Hematopoietic multipotent progenitor cell treated with erythropoietin and hydrocortisone succinate and interleukin-3 and kit ligand, for 8 days (in vitro differentiated cells): ENCODE measurements at places on chromosomes 3 and 15.

DNA sequence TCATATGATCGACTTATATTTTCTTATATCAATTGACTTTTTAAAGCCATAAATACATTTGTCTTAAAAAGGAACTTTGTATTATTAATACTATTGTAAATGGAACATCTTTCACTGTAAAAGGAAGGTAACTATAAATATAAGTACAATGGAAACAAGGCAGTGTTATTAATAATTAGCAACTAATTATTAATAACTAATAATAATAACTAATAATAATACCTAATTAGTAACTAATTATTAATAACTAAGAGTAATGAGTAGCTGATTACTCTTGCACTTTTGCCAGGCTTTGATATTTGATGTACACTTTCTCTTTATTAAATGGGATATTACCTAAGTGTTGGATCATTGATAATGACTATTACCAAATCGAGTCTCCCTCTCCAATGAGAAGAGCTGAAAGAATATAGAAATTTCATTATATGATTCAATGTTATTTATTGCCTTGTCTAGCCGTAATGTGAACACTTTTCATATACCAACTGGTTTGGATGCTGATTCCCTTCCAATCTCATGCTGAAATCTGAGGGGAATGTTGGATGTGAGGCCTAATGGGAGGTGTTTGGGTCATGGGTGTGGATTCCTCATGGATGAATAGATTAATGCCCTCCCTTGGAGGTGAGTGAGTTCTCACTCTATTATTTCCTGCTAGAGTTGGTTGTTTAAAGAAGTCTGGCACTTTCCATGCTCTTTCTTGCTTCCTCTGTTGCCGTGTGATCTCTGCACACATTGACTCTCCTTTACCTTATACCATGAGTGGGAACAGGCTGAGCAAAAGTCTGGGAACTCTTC lies 202.1 kb upstream of the ZBTB20 start:
- no peak for DNase-seq

- no peak for DNase-seq
These were observed 7.3 kb upstream of the SEMA3F start for GRCh38 chr3:50147861-50148260.

- no peak for DNase-seq
These were observed 70.5 kb upstream of the CCDC39 start for GRCh38 chr3:180749796-180750195.

DNA sequence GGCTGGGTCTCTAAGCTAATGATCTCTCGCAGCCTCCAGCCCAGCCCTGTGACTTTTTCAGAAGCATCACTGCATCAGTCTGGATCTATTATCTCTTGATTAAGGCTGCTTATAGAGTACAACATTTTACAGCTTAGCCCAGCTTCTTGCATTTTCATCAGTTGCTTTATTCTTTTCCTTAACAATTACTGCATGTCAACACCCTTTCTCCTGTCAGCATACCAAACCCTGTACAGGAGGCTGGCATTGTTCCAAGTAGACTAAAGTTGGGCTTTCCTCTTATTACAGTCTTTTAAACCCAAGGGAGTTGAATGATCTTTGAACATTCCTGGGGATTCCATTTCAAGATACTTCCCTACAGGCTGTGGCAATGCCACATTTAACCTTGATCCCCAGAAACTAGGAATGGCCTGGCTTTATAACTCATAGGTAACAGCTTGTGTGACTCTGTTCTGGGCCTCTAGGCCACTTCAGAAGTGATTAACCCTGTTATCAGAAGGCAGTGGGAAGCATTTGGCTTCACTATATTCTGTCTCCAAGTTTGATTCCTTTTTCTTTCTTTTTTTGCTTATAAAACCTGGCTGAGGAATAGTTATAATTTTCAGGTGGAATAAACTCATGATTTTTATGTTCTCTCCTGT lies 182.9 kb downstream of the KCNMB2 start:
- no peak for DNase-seq

- no peak for DNase-seq
These were observed 34.5 kb downstream of the OSBPL10 start for GRCh38 chr3:31946484-31947081.

- no peak for DNase-seq
These were observed 181.7 kb downstream of the BBX start for GRCh38 chr3:107704477-107704876.

GRCh38 chr15:43808960-43809678 lies 8.7 kb downstream of the HYPK start:
- no peak for DNase-seq

DNA sequence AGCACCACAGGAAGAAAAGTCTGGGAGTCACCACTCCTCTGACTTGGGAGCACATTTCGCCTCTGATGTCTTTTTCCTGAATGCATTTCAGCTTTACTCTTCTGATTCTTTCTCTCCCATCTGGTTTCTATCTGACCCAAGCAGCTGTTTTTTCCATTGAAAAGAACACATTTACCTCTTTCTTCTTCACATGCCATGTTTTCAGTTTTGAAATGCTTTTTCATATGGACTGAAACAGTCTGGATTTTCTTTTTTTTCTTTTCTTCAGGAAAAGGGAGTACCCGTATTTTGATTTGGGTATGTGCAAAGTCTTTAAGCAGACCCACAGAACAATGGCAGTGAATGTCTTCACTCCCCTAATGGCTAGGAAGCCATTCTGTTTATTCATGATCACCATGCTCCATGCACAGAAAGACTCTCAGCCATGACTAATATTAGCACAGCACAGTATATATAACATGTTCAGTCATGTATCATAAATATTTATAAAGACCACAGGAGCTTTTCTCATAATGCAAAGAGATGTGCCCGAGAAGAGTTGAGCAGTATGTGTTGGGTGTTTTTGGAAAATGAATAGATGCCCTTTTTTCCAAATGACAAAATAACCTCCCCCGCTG lies 82.7 kb upstream of the LRIG1 start:
- DNase-seq: no peak

GRCh38 chr15:37076543-37076942 lies 23.8 kb downstream of the MEIS2 start:
- no peak for DNase-seq

DNA sequence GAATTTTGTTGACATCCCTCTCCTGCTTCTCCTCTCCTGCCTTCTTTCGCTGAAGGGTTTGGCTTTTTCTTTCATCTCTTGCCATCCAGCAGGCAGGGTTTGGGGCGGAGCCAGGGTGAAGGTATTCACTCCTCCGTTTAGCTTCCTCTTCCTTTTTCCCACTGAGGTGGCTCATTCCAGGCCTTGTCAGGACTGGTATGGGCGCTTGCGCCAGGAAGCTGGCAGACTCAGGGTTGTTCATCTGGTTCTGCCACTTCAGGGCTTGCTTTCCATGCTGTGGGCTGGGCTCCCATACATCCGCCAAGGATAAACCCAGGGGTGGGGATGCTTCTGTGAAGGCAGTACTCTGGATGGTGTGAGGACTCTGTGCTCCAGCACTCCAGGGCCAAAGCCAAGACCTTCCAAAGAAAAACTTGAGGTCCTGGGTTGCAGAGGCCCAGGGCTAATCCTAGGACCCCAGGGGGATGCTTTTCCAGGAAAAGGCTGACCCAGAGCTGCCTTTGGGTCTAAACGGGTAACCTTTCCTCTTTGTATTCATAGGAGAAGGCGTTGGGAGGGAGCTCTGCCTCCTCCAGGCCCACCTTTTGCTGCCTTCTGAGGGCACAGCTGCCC lies 7.7 kb upstream of the AMOTL2 start:
- DNase-seq: no peak

GRCh38 chr15:66722757-66723540 lies 20.9 kb downstream of the SMAD6 start:
- DNase-seq: peak; percentile 30

DNA sequence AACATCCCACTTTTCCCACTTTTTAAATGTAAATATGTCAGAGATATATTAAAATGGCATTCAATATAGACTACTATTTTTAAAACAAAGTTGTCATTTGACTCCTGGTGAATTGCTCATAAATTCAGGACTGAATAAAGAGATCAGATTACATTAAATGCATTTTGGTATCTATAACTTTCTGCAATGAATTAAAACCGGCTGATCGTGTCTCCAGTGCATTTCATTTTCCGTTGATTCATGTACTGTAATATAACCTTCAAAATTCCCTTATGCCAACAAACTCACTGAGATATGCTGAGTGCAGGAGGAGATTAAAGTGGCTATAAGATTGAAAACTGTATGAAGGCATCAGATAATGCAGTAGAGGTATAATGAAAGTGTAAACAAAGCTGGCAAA lies 361.1 kb upstream of the CDIN1 start:
- DNase-seq: no peak

GRCh38 chr3:13269711-13270378 lies 150.3 kb downstream of the NUP210 start:
- no peak for DNase-seq

- DNase-seq: peak; percentile 45
These were observed 192.8 kb upstream of the TBC1D5 start for GRCh38 chr3:17935222-17935621.

DNA sequence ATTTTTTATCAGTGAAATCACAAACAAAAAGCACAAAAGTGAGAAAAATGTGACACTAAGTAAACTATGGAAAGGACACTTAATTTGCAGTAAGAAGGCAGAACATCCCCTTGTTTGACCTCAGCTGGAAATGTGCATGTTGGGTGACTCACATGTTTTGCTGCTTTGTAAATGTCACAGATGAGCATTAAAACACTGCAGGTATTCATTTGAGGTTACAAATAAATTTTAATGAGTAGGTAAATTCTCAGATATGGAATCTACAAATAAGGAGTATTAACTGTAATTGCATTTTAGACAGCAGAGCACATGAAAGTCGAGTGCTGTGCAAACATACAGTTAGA lies 20.3 kb downstream of the CHMP2B start:
- DNase-seq: no peak

DNA sequence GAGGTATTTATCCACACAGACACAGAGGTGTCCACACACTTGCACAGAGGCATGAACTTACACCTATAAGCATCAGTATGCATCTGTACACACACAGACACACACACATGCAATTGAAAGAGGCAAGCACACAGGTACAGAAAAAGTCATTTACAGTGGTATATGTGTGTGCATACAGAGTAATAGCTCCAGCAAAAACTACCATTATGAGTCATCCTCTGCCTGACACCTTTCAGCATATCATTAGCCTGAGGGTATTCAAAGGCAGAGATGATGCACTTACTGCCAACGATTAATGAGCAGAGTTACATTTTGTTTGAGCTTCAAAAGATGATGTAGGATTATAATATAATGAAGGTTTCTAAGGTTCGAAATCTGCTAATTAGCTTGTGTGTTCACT lies 100.3 kb upstream of the TPRG1 start:
- DNase-seq: no peak

- DNase-seq: no peak
These were observed 230.4 kb downstream of the ADAMTS17 start for GRCh38 chr15:100111125-100112060.

DNA sequence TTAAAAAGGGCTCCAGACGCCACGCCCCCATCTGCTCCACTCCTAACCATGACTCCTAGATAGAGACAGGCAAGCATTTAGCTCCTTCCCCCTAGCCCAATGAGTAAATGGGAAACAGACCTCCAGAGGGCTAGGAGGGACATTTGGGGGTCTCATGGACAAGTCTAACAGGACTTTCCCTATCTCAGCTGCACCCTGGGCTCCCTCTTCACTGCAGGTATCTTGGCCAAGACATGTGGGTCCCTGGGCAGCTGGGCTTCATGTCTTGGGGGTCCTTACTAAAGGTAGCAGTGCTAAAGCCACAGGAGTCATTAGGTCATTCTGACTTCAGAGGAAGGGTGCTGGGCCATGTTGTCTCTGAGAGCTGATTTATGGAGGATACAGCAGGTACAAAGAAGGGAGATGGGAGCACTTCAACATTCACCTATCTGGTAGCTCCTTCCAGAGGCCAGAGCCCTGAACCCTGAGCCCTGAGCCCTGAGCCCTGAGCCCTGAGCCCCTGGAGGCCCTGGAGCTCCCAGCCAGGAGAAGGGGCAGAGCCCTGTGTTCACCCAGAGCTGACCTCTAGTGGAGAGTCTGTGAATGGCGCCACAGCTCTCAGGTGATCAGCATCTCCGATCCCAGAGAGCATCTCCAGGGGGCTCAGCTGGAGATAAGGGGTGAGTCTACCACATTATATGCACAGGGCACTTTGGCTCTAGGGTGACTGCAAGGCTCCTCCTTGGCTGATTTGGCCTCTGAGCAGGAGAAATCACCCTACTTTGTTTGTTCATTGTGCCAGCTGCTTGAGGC lies 40.1 kb upstream of the EPHB1 start:
- peak; percentile 37 for DNase-seq

GRCh38 chr15:67142092-67142766 lies 76.8 kb downstream of the SMAD3 start:
- DNase-seq: no peak

DNA sequence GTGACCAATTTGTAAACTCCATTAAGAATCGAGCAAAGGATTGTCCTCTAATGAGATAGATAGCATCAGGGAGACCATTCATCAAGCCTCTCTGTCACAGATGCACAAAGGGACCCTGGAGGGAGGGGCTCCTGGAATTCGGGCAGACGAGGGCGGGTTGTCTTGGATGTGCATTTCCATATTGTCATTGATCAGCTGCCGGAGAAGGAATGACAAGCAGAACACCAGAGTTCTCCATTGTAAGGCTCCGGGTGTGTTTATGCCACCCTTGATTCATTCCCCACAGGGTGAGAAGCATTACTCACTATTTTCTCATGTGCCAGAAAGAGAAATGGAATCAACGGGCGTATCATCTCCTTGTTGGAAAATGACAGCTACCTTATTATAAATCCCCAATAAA lies 167.5 kb downstream of the EBLN2 start:
- DNase-seq: no peak

GRCh38 chr15:83462026-83462425 lies 14.9 kb downstream of the SH3GL3 start:
- DNase-seq: no peak

DNA sequence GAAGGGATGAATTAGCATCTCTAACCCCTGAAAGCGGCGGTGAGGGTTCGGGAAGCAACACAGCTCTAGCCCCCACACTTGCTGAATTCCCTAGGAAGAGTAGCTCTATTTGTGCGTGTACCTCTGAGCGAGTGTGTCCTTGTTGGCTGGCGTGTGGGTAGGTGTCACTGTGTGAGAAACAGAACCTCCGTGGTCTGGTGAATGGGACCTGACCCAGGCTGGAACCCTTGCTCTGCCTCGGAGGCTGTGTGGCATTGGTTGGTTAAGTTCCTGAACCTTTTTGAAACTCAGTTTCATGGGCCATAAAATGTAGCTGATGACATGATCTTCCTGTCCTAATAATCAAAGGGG lies 414 bp upstream of the TMEM115 start:
- no peak for DNase-seq

GRCh38 chr3:141326626-141327025 lies 41.7 kb upstream of the ZBTB38 start:
- DNase-seq: no peak

GRCh38 chr15:74790080-74790916 lies 8.4 kb downstream of the CSK start:
- peak; percentile 72 for DNase-seq

DNA sequence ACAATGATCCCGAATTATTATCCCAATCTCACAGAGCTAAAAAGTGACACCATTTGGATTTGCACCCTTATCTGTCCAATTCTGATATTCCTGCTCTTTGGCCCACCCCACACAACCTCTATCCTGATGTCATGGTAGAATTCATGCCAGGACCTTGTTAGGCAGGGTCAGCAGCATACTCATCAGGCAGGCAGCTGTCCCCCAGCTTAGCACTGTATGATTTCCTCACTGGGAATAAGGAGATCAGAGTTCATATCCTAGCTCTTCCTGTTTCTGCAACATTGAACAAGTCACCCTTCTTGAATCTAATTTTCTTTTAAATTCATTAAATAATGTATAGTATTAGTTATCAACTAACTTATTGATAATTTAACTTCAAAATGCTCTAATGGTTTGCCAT lies 12.0 kb upstream of the C3orf80 start:
- no peak for DNase-seq
